ENCODE measurements at places on chromosomes 6 and 20. TPM values are rescaled to one million over a fixed set of nuclear protein-coding genes. Genes with fewer than 3 reads are reported as not detected.

Gene COL21A1
- total RNA-seq = not detected

Gene PTP4A1
- total RNA-seq = 185 TPM

Gene OPRL1
- 1.2 TPM for total RNA-seq

Gene GPLD1
- 1.3 TPM for total RNA-seq

DNA sequence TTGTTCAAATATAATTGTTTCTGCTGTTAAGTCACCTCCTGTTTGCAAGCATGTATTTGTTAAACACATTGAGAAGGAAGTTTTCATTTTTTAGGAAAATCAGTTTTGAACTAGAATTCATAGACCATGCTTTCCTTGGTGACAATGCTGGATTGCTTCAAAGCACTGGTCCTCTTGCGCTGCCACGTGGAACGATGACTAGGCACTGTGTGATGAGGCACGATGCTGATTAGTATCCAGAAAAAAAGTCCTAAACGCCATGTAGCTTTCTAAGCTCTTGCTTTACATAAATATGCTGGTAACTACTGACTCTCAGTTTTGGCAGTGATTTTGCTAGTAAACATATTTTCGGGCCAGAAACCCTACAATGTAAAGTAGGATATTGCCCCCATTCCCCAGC lies 11.1 kb upstream of the EXOC2 start:
- H3K36me3 ChIP-seq = no peaks in the 10 kb centered on the region
- no peak overlapping the region for H3K27ac ChIP-seq
- H3K27me3 ChIP-seq = no peaks in the 10 kb centered on the region
- no peak overlapping the region for H3K4me3 ChIP-seq

Data from natural killer cell (primary cell).